ENCODE measurements at places on chromosomes 7 and 10.

DNA sequence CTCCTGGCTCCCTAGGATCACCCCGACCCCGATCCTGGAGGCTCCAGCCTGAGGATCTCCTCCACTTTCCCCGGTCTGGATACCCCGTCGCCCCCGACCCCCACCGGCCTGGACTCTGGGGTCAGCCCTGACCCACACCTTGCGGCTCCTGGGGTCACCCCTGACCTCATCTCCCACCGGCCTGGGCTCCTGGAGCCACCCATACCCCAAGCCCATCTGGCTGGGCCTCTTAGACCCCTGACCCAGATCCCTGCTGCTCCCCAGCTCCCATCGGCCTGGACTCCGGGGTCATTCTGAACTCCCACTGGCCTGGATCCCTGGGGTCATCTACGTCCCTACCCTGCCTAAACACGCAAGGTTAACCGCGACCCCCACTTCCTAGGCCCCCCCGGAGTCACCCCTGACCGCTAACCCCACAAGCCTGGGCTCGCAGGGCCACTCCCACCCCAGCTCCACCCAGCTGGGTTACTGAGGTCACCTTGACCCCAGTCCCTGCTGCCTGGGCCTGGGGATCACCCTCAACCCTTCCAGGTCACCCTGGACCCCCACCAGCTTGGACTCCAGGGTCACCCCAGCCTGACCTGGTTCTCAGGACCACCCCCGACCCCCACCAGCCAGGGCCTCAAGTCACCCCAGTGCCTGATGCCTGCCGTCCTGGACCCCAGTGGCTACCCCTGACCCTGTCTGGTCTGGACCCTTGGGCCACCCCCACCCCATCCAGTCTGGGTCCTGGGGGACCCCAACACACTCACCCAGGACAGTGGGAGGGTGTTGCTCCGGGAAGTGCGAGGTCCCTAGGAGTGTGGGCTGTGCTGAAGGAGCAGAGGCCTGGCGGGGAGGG lies 1.2 kb downstream of the FOXK1 start:
- DNase-seq = no peak

DNA sequence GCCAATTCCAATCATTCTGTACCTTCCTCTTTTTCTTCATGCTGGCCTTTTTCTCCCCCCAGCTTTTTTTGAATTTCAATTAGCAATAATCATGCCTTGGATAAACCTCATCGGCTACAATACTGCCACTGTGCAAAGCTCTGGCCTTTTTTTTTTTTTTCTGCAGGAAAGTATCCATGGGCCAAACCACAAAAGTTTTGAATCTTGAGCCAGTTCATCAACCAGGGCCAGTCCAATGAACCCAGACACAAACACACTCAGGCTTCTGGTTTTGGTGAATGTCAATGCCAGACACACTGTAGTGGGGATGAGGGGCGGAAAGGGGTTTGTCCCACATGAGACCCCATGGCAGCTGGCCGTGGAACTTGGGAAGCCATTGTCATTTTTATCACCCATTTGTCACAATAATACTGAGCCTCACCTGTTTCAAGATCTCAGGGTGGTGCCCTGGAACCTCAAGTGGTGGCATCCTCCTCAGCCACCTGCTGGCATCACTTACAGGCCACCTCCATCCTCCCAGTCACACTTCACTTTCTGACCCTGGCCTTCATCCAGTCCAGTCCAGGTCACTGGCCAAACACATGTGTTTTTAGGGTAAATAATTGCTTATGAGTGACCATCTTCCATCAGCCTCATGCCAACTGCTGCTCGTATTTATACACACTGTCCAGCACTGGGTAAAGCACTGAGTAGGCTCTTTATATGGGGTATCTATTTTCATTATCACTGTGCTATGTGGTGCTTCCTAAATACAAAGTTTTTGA lies 40.8 kb upstream of the TSPAN33 start:
- no peak for DNase-seq

DNA sequence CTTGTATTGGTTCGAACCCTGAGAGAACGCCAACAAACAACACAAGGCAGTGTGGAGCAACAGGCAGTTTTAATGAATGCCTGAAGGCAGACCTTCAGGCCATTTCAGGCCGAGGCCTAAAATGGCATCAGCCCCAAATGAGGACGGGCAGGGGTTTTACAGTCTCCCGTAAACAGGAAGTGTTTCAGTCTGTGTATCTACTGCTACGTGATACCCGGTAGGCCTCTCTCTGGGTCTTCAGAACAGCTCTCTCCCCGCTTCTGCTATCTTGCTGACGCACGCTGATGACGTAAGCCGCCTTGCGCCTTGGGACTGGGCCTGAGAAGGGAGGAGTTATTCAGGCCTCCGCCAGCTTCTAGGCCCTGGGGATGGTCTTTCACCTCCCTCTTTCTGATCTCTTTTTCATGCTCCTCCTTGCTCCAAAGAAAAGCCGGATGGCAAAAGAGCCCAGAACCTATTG lies 67.7 kb downstream of the ST8SIA6 start:
- no peak for DNase-seq

GRCh38 chr10:124267231-124267885 lies 151.4 kb downstream of the OAT start:
- DNase-seq = peak; percentile 61

DNA sequence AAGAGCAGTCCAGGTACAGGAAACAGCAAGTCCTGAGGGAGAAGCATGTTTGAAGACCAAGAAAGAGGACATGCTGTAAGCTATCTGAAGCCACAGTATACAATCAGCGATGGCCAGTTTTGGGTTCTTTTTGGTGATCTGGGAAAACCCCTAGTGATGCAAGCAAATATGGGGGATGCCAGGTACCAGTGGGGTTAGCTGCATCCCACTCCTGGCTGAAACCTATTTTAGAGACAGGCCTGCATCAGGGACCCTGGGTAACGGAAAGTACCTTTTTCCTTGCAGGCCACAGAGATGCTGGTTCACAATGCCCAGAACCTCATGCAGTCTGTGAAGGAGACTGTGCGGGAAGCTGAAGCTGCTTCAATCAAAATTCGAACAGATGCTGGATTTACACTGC lies 32.9 kb downstream of the AP3M1 start:
- DNase-seq = no peak

DNA sequence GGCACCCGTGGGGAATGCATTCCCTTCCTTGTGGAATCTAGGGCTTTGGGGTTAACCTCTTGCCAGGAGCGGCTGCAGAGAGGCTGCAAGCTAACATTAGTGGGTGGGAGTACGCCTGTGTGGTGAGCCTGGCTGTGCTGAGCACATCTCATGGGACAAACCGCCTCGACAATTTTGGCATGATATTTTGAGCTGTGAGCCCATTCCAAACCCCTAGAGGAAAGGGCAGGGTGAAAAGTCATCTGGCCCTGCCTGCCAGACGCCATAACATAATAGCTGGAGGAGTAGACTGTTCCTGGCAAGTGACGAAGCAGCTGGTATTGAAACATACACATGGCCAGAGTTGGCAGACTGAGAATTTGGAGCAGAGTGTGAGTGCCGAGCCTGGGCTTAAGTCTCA lies 110.0 kb downstream of the TACC2 start:
- no peak for DNase-seq

GRCh38 chr10:12656518-12657142 lies 307.3 kb downstream of the CAMK1D start:
- no peak for DNase-seq

DNA sequence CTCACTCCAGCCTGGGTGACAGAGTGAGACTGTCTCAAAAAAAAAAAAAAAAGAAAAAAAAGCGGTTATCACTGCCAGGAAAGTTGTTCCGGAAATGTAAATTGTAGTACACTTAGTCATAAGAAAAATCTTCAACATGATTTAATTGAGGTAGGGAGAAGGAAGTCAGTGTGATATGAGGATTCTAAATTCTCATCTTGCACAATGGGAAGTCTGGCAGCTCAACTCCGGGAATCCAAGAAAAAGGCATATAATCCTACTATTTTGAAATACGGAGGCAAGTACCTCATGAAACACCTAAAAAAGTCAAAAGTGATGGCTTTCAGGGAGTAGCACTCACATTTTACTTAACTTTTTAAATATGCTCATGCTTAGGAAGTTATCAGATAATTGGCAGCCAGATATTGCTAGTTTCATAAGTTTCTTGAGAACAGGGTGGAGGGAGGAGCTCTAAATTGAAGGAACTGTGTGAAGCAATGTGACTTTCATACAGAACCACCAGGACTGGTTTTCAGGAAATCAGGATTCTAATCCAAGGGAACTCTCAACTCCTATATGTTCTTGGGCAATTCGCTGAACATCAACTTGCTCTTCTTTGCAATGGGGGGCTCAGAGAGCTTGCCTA lies 2.7 kb upstream of the C7orf25 start:
- no peak for DNase-seq

GRCh38 chr10:43044961-43045621 lies 31.8 kb upstream of the RET start:
- DNase-seq = no peak

- DNase-seq = peak; percentile 86
These were observed 1.2 kb upstream of the PLXNA4 start for GRCh38 chr7:132577206-132578049.

- no peak for DNase-seq
These were observed 65.2 kb downstream of the LYZL1 start for GRCh38 chr10:29353887-29354561.

- no peak for DNase-seq
These were observed 1225.5 kb upstream of the CELF2 start for GRCh38 chr10:9792181-9792580.

DNA sequence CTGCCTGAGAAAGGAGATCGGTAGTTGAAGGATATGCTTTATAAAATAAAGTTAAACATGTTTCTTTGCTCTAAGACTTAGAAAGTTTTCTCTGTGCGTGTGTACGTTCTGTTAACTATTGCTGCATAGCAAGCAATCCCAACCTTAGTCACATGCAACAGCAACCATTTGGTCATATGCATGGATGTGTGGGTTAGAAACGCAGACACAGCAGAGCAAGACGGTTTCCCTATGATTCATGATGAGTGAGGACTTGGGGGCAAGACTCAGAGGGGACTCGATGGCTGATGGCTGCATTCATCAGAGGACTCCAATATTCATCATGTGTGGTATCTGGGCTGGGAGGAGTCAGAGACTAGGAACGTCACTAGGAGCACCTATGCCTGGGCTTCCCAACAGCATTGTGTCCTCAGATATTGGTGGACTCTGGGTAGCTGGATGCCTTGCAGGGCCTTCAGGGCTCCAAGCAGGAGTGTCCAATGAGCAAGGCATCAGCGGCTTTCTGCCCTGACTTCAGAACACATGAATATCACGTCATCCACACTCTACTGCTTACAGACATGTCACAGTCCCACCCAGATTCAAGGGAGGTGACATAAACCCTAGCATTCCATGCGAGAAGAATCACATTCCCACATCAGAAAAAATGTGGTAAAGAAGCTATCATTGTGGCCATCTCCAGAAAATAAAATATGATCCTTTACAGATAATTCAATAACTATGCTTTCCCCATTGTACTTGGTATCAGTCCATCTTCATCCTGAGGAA lies 731.2 kb downstream of the TNS3 start:
- no peak for DNase-seq

DNA sequence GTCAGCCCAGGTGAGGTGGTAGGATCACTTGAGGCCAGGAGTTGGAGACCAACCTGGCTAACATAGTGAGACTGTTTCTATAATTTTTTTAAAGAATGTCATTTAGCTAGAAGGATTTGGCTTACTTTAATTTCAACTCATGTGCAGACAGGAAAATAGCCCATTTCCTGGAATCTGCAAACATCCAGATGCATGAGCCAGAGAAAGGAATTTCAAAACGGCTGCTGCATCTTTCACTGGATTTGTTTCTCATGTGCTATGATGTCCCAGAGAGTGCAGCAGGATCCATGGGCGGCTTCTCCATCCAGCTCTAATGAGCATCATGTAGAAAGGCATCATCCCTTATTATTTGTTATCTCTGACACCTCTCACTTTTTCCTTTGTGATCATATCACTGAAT lies 149.3 kb downstream of the GALNT17 start:
- DNase-seq = no peak

DNA sequence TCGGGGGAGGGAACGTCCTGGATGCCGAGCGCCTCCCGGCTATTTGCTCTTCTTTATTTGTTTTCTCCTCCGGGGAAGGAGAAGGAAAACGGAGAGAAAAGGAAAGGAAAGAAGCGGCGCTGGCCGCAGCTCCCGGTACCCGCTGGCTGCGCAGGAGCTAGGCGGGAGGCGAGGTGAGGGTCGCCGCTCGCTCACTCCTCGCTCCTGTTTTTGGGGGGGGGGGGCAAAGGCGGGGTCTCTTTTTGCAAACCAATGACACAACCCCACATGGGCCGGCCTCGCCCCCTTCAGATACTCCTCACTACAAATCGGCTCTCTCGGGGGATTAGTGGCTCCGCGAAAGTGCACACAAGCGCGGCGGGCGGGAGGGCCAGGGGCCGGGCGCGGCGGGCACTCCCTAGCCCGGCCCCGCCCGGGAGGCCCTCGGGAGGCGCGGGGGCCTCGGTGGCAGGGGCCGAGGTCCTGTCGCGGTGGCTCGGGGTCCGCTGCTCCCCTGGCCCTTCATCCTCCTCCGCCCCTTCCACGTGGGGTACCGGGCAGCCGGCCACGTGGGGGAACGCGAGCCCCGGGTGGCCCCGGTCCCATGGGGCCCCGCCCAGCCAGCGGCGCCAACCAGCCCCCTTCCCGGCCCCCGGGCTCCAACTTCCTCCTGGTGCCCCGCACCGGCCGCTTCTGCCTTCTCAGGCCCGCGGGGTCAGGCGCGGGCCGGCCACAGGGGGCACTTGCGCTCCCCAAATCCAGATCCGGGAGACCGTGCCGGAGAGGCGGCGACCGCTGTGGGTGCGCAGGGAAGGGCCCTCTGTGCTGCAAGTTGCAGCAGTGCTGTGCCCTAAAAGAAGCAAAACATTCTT lies 718 bp upstream of the CTBP2 start:
- peak; percentile 86 for DNase-seq

DNA sequence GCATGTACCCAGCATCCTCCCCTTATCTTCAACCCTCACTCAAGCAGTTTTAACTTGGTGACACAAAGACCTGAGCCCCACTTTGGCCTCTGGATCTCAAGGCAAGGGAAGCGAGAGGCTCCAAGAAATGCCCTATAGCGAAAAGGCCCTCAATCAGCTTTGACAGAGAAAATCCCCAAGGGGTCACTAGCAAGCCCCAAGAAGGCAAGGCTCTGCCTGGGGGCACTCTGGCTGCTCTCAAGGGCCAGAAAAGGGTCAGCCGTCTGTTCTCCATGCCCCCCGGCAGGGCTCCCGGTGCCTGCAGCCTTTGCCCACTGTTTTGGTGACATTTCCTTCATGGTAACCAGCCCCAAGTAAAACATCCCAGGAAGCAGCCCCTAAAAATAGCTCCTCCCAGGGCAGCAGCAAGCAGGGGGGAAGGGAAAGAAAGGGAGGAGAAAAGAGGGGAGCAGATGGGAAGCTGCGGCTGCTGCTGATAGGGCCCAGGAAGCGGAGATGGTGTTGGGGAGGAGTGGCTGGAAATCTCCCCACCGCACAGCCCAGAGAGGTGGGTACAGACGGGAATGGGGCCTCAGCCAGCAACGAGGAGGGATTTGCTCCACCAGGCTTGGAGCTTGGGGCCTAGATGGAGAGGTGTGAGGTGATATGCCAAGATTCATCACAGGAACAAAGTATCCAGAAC lies 7.1 kb downstream of the CAMK2G start:
- DNase-seq = no peak

GRCh38 chr7:134029743-134030142 lies 97.4 kb upstream of the LRGUK start:
- DNase-seq = no peak

GRCh38 chr10:118307220-118307619 lies 34.9 kb downstream of the FAM204A start:
- DNase-seq = peak; percentile 19
